ENCODE measurements at places on chromosomes 11 and 22.

DNA sequence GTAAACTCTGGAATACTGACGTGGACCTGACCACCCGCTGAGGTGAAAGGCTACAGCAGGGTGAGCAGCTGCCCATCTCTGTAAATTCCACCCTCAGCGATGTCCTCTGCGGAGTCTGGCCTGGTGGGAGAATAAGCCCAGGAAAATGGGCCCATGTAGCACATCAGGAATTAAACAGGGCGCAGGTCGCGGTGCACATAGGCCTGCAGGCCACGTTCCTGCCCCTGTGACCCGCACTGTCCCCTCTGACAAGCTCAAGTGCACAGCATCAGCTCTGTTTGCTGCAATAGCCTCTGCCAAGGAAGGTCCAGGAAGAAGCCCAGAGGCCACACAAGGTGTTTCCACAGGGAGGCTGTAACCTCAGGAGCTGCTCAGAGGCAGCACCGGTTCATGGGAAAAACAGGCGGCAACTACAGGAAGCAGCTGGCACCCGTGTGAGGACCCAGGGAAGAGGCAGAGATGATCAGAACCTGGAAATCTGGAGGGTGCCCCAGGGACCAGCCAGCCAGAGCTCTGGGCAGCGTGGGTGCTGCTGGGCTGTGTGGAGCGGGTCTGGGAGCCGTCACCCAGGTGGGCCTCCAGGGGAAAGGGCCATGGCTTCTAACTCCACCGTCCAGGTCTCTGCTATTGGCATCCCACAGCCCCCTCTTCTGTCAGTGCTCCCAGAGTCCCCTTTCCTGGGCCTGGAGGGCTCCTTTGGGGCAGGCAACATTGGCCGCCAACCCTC, 808 bp upstream of the IFITM2 start:
- no peak for DNase-seq

- DNase-seq: no peak
Observed at GRCh38 chr11:75319035-75319877, 32.2 kb downstream of the ARRB1 start.

DNA sequence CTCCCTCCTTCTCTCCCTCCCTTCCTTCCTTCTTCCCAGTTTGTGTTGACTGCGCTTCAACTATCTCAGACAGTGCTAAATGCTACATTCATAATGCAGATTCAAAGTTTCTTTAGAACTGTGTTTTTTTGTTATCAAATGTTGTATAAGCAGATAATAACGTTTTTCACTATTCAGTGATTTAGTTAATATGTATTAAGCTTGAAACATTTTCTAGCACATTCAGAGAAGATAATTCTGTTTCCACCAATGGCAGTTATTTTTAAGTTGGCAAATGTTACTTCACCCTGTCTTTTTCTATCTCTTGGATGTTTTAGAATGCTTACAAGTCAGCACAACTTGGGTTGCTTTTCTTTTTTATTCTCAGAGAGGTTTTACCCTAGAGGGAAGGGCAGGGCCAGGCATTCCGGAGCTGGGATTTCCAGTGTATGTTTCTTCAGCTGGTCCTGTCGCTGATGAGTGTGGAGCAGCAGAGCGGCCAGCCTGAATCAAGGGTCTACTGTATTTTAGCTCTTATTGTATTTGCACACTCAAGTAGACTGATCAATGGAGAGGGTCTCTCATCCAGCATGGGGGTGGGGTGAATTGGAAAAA, 162.3 kb upstream of the ARHGAP20 start:
- no peak for DNase-seq

GRCh38 chr11:81916451-81916850, 817.2 kb downstream of the FAM181B start:
- DNase-seq: no peak

Data from NCI-H1930 (cell line).